ENCODE measurements at places on chromosomes 5 and 9. TPM values are rescaled to one million over a fixed set of nuclear protein-coding genes. Genes with fewer than 3 reads are reported as not detected.

Gene PCDHGA3
- polyA plus RNA-seq: 0.05 TPM

Gene PCDHA13
- 0.03 TPM for polyA plus RNA-seq

Gene LIFR
- 6.3 TPM for polyA plus RNA-seq

GRCh38 chr5:135551593-135552447, 16.1 kb upstream of the NEUROG1 start:
- peak; percentile 64 for DNase-seq

DNA sequence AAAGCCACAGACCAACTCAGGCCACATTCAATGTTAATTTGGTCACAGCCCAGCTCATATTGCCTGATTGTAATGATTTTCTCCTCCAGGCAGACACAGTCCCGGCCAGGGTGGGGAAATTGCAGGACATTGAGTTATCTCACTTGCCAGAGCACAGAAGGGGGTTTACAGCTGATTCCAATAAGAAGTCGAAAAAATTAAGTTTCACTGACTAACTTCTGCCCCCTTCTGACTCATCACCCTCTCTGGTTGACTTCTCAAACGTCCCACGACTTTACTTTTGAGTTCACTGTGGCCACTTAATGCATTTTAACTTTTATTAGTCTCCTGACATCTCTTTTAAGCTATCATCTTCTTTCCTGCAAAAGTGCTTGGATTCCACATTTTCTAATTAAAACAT, 321.4 kb upstream of the WWC1 start:
- no peak for DNase-seq

DNA sequence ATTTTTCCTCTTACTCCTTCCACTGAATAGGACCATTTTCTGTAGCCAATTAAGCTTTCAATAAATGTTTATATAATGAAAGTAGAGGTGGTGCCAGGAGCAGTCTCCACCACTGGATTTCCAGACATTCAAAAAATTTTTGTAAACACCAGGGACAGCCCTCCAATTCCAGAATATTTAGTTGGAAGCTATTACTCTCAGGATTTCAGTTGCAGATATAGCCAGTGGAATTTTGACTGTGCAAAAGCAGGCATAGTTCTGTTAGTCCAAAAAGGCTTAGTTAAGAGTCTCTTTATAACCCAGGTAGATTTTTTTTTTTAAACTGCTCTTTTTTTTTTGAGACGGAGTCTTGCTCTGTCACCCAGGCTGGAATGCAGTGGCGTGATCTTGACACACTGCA, 138.1 kb upstream of the DMRT1 start:
- no peak for DNase-seq
